ENCODE measurements at places on chromosomes 3 and 15. TPM values are rescaled to one million over a fixed set of nuclear protein-coding genes. Genes with fewer than 3 reads are reported as not detected.

DNA sequence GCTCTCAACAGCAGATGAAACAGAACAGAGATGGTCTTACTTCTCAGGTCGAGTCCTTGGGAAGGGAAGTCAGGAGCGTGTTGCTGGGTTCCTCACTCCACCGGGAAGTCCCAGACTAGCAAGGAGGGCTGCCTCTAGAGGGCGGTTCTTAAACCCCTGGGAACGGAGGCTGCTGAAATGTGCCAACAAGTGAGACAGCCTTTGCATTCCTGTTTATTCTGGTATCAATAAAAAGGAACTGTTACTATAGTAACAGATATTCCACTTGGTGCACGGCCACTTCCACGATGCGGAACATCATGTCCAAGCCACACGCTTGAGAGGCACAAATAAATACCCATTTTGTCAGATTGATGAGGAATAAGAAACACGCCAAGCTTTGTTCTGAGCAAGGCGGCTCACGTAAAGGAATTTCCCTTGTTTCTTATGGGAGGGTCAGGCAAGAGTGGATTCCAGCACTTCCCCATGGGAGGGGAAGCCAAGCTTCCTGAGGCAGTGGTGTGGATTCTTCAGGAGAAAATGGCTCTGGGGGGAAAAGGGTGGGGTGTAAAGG, at the start of gene FAM107A:
TSS of gene FAM107A (minus strand) at position 123 of the 553 bp plus-strand sequence. CDS start 7,531 bp downstream, outside the sequence.
- no peak for DNase-seq

DNA sequence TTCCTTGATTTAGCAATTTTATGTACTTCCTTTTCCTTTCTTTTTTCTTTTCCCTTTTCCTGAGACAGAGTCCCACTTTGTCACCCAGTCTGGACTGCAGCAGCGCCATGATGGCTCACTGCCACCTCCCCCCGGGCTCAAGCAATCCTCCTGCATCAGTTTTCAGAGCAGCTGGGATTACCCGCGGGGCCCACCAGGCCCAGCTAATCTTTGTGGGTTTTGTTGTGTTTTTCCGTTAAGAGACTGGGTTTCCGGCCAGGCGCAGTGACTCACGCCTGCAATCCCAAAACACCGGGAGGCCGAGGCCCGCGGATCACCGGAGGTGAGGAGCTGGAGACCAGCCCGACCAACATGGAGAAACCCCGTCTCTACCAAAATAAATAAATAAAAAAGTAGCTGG, 17.7 kb downstream of the GOLGA8S start:
- DNase-seq: no peak

GRCh38 chr3:17995769-17996168, 253.3 kb upstream of the TBC1D5 start:
- no peak for DNase-seq

The LARP6 gene
- not detected for total RNA-seq

- no peak for DNase-seq
These were observed 136.4 kb upstream of the NDN start for GRCh38 chr15:23823508-23823907.

DNA sequence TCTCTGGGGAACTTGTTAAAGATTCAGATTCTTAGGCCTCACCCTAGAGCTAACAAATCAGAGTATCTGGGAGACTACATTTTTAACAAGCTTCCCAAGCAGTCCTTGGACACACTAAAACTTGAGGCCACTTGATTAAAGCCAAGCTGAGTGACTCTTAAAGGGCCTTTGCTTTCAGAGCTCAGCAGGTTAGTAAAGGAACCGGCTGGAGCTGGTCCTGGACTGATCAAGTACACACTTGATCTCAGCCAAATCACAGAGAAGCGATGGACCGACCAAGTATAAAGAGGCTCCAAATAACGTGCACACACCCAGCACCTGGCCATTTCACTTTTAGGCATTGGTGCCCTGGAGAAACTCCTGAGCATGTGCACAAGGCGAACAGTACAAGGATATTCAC, 12.9 kb upstream of the TM6SF1 start:
- DNase-seq: no peak

DNA sequence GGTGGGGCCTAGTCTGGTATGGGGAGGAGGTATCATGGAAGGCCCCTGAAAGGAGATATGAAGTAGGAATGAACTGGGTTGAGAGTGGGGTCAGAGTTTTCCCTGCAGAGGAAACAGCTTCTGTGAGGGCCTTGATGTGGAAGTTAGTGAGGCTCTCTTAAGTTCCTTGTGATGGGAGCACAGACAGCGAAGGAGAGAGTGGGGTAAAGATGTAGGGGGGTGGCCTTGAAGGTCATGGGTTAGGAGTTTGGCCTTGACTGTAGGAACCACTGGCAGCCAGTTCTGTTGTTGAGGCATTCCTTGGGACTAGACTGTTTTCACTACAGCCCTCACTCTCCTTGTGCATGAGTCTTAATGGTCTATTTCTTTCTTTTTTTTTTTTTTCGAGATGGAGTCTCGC, 77.8 kb upstream of the NMNAT3 start:
- no peak for DNase-seq

- DNase-seq: no peak
These were observed 2.3 kb upstream of the ANKRD63 start for GRCh38 chr15:40285151-40285550.

DNA sequence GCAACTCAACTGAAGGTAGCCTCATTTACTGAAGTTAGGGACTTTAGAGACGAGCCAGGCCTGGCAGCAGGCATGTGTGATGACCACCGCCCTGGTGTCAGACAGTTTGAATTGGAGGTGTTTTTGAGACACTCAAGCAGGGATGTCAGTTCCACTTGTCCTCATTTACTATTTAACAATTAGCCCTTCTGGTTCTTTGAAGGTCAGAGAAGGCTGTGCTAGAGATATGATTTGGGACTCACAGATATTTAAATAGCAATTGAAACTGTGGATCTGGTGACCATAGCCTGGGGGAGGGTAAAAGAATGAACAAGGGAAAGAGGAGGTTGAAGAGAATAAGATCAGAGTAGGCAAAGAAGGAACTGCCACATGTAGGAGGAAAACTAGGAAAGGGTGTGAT, 74.6 kb downstream of the REC114 start:
- DNase-seq: no peak

- no peak for DNase-seq
These were observed 41.2 kb upstream of the SLC6A11 start for GRCh38 chr3:10774825-10775224.

The ZIC4 gene
- not detected for total RNA-seq

The ACP3 gene
- total RNA-seq: not detected

DNA sequence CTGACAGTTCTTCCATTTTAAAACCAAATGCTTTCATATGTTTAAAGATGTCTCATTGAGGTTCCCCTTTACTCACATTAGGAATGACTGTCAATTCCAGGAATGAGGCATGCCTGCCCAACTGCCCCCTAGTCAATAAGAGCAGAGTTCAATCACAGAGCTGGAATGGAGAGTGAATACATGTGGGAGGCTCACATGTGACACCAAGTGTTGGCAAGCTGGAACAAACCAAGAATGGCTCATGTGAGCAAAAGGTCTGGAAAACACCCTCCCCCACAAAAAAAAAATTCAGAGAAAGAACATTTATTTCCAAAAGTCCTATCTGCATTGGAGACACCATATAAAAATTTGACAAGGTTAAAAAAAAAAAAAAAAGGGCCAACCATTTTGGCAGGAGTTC, 3.7 kb downstream of the PBRM1 start:
- DNase-seq: no peak

GRCh38 chr3:61442696-61443095, 118.7 kb upstream of the PTPRG start:
- DNase-seq: no peak

The MAGEL2 gene
- not detected for total RNA-seq

DNA sequence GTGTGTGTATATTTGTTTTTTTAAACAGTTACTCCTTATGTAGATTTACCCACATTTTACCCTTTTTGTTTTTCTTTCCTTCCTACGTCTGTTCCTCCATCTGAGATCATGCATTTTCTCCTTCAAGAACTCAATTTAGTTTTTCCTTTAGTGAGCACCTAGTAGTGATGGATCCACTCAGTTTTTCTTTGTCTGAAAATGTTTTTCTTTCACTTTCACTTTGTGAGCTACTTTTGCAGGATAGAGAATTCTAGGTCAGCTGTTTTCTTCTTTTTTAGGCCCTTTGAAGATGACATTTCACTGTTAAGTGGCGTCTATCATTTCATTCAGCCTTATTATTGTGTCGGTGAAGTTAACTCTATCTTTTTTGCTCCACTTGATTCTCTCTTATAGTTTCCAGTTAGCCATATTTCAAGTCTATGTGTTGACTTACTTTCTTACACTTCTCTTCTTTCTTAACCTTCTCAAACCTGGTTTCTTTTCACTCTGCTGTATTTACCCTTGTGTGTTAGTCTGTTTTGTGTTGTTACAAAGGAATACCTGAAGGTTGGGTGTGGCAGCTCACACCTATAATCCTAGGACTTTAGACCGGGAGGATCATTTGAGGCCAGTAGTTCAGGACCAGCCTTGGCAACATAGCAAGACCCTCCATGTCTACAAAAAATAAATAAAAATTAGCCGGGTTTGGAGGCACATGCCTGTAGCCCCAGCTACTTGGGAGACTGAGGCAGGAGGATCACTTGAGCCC, 55.8 kb downstream of the PRKCI start:
- DNase-seq: no peak

GRCh38 chr3:41317718-41318117, 118.4 kb downstream of the CTNNB1 start:
- no peak for DNase-seq

GRCh38 chr3:195548987-195549386, 5.9 kb upstream of the PPP1R2 start:
- DNase-seq: no peak

The IL16 gene
- total RNA-seq: 73.4 TPM

The SLC6A20 gene
- total RNA-seq: not detected

DNA sequence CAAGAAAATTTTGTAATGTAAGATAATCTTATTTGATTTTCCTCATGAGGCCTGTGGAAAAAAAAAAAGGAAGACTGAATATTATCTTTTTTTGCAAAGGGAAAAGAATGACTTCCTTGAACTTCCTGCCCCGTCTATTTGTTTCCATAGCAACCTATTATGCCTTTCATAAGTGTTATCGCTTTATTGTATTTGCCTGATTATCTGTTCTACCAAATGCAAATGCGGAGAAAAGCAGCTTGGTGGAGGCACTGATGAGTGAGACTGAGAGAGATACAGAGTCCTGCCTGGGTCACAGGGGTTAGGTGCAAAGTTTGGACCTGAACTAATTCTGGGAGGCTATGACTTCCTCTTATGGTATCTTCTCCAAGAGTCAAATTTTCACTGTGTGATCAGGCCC, 334.0 kb upstream of the KCNMB2 start:
- DNase-seq: no peak

GRCh38 chr3:38538773-38539353, 42.7 kb downstream of the EXOG start:
- no peak for DNase-seq

- DNase-seq: no peak
These were observed 1.5 kb downstream of the CHSY1 start for GRCh38 chr15:101250341-101250831.

GRCh38 chr15:74870436-74871215, 2.5 kb downstream of the SCAMP2 start:
- no peak for DNase-seq

DNA sequence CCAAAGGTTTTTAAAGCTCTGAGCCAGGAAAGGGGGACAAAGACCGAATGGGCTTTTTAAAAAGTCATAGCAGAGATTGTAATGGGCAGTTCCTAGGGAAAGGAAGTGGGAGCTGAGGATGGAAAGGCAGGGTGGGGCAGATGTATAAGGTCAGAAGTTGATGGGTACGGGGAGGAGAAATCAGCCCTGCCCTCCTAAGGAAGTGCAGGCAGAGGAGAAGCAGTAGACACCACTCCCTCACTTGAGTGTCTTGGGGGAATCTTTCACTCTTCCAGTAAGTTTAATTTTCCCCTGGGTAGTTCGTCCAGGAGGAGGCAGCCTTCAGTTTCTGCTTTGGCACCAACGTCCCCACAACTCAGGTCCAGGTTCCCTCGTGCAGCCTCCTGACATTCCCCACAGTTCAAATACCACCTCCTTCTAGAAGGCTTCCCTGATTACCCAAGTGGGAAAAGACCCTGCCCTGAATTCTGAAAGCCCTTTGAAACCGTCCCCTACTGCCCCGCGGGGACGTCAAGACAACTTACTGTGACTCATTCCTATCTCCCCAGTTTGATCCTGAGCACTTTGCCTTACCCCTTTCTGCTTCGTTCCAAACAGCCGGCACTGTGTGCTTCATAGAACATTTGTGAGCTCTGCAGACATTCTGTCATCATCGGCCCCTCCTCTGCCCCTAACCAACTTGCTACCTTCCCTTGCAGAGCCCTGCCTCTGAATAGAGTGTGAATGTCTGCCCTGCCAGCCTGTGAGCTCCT, 14.3 kb upstream of the SRP14 start:
- no peak for DNase-seq

The KIF15 gene
- 23.6 TPM for total RNA-seq

The TSPAN3 gene
- total RNA-seq: 59.3 TPM

The ALG3 gene
- 59.4 TPM for total RNA-seq

- DNase-seq: no peak
These were observed 194.6 kb downstream of the THRB start for GRCh38 chr3:24299806-24300626.

The YEATS2 gene
- 31.6 TPM for total RNA-seq

The TTC21A gene
- total RNA-seq: 1.1 TPM

- no peak for DNase-seq
These were observed 99.6 kb upstream of the STT3B start for GRCh38 chr3:31432897-31433678.

All from CD8-positive, alpha-beta memory T cell (primary cell).